ENCODE measurements at places on chromosomes 13 and 19.
A peak's percentile ranks its signal among the peaks of the same experiment; 100 is the strongest.

GRCh38 chr19:52735734-52736133, 890 bp upstream of the ZNF611 start:
- no peak for DNase-seq

DNA sequence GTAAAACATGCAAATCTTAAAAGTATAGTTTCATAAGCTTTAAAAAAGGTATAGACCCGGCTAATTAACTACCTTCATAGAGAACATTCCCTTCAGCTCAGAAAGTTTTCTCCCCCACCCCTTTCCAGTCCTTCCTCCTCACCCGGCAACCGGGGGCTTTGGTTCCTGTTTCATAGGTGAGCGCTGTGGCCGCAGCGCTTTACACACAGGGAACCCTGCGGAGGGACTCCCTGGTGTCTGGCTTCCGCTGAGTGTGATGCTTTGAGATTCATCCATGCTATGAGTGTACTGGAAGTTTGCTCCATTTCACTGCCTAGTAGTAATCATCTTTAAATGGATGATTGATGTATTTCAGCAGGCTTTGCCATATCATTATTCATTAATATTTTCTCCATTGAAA, 26.0 kb upstream of the PABPC3 start:
- DNase-seq: no peak

- no peak for DNase-seq
Measured at GRCh38 chr19:31963746-31964145, 381.7 kb upstream of the ZNF507 start.

DNA sequence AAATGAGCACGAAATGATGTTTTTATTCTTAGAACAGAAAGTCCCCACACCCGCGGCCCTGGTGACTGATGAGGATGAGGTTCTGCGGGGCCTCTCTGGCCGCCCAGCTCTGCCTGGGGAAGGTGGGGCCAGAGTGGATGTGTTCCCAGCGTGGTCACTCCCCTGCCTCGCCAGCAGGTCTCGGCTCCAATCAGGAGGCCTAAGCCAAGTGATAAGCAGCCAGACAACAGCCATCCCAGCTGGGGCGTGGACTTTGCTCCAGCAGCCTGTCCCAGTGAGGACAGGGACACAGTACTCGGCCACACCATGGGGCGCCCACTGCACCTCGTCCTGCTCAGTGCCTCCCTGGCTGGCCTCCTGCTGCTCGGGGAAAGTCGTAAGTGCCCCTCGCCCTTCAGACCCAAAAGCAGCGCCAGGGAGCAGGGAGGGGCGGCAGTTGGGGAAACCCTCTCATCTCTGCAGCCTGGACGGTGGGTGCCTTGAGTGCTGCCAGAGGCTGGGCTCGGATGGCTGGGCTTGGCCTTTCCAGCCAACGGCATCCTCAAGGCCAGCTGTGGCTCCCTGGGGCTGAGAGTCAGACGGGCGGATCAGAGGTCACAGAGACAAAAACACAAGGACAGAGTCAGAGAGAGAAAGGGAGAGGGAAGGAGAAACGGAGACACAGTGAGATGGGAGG, at the start of gene F10:
Gene F10 (plus strand): TSS at position 250 of the 676 bp plus-strand sequence. CDS start 57 bp downstream, at position 307.
- no peak for DNase-seq

DNA sequence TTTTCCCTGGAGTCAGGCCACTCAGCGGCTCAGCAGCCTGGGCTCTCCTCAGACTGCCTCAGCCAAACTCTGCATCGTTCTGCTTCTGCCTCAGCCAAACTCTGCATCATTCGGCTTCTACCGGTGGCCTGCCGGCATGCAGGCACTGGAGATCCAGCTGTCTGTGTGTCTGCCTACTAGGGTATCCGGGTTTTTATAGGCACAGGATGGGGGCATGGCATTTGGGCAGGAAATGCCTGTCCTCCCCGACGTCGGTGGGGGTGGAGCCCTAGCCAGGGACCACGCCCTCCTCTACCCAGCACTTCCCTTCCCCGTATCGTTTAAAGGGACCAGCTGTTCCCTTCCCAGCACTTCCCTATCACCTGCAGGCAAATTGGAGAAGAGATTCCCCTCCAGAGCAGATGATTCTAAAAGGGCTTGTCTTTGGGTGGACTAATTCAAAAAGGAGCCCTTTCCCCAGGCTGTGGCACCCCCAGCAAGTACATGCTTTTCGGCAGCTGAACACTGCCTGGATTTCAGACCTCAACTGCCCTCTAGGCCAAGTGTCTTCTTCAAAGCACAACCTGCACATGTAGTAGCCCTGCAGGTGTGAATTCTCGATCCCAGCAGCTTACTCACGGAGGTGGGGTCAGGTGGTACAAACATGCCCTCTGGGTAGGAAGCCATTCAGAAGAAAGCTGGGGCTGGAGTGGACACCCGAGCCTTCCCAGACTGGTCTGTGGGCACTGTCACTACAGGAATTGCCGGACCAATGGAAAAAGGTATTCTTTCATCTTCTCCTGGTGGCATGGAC, 25.4 kb upstream of the GPR12 start:
- DNase-seq: no peak

DNA sequence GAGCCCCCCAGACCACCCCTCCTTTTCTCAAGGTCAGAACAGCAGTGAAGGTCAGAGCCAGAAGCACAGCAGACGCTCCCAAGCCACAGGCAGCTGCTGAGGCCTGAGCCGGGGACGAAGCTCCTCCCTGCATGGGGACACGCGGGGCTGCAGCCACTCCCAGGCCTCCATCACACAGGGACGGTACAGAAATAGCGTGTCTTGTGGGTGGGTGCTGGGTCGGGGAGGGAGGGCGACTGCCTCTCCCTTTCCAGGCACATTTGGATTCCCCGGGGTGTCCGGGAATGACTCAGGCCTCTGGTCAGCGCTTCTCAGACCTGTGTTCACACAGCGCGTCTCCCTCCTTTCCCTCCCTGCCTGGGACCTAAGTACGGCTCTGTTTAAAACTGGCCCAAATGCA, 33.2 kb downstream of the RASA3 start:
- peak; percentile 84 for DNase-seq

- DNase-seq: peak; percentile 92
Measured at GRCh38 chr19:18499055-18499775, 22.7 kb downstream of the ELL start.

DNA sequence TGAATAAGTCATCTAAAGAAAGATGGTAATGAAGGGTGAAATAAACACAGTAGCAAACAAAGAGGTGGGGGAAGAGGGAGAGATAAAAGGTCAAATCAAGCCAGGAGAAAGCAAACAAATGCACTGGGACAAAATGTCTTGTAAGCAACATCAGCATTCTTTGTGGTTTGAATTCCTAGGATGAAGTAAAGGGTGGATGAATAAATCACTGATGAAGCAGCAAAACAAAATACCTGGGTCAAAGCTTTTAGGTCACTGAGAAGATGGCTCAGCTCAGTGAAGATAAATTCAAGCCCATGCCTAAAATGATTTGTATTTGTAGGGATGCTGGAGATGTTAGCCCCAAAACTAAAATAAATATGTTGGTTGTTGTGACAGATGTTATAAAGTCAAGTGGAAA, 86.5 kb upstream of the FBXL3 start:
- DNase-seq: no peak

DNA sequence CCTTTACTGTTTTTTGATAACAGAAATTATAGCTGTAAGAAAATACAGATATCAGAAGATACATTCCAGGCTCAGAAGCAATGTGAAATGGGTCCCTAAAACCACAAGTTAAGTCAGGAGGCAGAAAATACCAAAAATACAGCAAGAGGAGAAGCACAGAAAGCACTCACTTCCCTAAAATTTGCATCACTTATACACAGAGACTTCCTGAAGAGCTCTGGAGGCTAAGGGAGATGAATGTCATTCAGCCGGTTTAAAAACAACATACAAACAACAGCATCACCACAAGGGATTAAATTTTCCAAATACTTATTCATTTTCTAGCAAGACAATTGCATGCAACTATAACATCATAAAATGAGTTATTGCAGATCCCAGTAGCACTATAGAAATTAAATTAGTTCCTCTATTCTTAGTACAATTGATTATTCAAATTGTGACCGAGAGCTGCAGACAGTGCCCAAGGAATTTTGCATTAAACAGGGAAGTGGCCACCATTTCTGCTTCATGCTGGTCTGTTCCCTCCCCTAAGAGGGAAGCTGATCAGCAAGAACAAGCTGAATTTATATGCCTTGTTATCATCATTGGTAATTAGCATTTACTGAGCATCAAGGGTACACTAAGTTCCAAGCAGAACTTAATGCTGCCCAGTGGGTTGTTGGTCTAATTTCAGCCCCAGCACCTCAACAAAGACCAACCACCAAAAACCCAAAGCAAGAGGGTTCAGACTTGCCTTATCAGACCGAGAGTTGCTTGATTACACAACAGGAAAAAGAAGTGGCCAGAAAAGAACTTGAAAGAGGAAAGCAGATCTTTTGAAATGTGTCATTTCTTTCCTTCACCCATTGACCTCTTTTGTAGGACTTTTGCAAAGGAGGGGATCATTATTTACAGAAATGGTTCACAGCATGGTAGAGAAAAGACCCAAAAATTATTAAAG, 140.7 kb downstream of the KCTD12 start:
- peak; percentile 75 for DNase-seq

DNA sequence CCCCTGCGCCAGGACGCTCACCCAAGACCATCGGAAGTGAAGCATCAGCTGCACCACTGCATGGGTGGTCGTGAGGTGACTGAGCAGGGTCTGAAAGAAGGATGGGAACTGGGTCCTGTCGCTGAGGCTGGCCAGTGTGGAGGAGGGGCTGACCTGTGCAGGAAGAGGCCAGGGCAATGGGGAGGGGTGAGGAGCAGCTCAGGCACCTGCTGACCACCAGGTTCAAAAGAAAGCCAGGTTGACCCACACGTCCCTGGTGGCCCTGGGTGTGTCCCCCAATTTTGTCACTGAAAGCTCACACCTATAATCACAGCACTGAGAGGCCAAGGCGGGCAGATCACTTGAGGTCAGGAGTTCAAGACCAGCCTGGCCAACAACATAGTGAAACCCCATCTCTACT, 13.7 kb upstream of the ZSCAN1 start:
- no peak for DNase-seq

DNA sequence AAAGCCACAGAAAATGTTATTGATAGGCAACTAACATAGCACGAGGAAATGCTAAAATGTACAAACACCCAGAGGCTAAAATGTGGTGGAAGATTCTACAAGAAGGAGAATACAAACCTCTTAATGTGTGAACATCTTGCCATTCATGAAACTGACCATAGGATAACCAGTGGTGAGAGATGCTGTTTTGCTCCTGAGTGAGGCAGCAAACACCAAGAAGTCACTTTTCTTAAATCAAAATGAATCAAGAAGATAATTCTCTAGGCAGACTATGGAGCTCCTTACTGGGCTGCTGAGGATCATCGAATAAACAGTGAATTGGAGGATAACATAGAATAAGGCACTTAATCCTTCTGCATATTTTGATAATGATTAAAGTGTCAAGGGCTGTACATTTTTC, 375.4 kb upstream of the SLITRK6 start:
- DNase-seq: no peak

DNA sequence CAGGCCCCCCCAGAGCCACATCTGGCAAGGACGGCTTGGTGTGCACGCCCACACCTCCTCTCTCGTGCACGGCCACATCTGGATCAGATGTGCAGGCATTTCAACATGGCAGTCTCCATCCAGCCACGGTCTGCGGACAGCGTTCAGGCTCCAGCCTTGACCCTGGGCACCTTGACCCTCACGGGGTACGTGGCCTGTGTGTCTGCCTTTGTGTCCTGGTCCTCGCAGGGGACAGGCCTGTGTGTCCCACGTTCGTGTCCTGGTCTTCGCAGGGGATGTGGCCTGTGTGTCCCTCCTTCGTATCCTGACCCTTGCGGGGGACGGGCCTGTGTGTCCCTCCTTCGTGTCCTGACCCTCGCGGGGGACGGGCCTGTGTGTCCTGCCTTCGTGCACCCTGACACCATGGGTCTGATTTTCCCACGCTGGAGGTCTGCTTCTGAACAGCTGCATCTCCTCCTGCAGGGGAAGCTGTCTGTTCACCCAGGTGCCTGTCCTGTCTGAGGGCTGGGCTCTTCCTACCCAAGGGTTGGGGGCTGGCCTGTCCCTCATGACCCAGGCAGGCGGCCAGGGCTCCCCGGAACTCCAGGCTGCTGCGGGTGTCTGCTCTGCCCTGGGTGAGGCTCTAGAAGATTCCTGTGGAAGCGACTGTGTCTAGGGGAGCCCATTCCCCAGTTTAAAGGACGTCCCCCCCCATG, 25.3 kb downstream of the RASA3 start:
- DNase-seq: no peak

- DNase-seq: no peak
Measured at GRCh38 chr13:85535316-85536084, 263.7 kb downstream of the SLITRK6 start.

- no peak for DNase-seq
Measured at GRCh38 chr13:51501592-51502152, 48.8 kb upstream of the INTS6 start.
